ENCODE measurements at places on chromosomes 6 and 20.

DNA sequence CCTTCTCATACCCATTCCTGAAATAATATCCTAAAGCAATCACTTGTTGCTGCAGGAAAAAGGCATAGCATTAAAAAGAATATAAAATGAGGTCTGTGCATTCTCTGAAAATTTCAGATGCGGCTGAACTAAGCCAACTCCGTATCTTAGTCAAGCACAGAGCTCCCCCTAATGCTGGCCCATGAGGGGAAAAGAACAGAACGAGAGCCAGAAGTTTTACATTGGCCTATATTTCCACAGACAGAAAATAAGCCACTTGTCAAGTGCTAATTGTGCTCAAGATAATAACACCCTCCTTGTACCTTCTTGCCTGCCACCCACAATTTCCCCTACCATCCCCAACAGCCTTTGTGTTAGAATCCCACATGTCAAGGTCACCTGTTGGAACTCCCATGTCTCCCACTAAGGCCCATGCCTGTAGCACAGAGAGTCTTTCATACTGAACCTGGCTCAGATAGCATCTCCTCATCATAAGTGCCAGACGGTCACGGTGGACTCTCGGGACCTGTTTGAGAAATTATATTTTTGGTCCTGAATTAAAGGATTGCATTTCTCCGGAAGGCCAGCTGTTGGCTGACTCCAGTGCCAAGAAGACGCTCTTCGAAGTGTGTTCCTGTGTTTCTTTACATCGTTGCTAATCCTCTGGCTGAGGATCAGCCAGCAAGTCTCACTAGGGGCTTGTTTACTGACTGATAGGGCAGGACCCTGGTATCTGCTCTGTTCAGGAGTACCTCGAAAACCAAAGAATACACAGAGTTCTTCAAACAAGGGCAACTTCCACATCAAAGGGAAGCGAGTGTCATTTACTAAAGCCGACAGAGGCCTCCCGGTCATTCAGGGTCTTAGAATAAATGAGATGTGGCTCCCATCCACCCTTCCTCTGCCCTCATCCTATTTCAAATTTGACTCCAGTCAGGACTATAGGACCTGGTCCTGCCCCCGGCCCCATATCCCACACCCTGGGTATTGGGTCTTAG lies 183.4 kb upstream of the FBXL4 start:
- DNase-seq: no peak

GRCh38 chr20:63602321-63602720 lies 24.6 kb downstream of the GMEB2 start:
- DNase-seq: no peak

GRCh38 chr6:104940893-104941728 lies 15.8 kb upstream of the LIN28B start:
- DNase-seq: no peak

- no peak for DNase-seq
Measured at GRCh38 chr20:47603260-47603659, 101.6 kb downstream of the NCOA3 start.

GRCh38 chr6:2509711-2510110 lies 241.0 kb downstream of the MYLK4 start:
- no peak for DNase-seq

- DNase-seq: no peak
Measured at GRCh38 chr20:57656252-57656820, 36.1 kb upstream of the ZBP1 start.

DNA sequence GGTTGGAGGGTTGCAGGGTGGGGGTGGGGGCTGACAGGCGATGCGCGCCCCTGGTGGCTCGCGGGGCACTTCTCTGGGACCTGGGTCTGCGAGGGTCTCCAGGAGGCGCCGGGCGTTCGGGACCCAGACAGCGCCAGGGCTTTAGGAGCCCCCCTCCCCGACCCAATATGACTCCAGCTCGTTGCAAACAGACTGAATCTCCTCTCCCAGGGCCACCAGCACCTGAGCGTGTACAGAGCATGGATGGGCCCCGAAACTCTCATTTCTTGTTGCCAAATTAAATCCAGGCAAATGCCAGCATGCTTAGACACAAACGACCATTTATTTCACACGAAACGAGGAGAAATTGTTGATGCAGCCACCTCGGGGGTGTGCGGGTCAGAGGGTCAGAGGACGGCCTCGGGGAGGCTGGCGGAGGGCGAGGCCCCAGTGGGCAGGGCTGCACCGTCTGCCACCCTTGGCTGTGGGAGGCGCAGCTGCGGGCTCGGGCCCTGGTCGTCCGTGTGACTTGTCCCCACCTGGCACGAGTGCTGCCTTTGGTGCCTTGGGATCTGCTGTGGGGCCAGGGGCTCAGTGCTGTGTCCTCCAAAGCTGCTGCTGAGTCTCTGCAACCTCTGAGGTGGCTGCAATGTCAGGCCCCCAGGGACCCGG lies 20.9 kb upstream of the GATA5 start:
- DNase-seq: no peak

GRCh38 chr20:34998331-34998950 lies 42.8 kb downstream of the MYH7B start:
- no peak for DNase-seq

DNA sequence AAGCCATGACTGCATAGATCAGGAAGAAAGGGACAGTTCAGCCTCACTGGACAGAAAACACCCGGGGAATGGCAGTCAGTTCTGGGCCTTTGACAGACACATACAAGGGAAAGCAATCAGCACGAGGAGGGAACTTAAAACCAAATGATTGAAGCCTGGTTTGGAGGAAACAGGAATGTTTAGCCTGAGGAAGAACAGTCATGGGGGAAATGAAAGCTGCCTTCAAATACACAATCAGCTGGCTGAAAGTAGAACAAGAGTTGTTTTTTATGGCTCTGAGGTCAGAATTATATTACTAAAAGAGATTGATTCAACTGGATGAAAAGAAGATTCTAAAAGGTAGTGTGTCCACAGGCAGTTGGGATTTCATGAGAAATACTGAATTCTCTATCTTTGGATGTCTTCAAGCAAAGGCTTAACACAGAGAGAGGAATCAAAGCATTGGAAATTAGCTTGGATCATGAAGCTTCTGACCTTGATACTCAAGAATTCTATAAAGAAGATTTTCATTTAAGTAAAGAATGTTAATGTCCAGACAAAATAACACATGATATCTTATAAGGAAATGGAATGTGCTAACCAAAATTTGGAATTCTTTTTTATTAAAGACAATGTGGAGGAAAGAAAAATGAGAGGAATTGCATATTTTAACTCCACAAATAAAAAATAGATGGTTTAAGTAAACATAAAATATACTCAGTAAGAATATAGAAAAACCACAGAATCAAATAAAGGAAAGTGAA lies 216.6 kb downstream of the IBTK start:
- DNase-seq: no peak

- no peak for DNase-seq
Measured at GRCh38 chr20:1196634-1197033, 6.6 kb upstream of the C20orf202 start.

DNA sequence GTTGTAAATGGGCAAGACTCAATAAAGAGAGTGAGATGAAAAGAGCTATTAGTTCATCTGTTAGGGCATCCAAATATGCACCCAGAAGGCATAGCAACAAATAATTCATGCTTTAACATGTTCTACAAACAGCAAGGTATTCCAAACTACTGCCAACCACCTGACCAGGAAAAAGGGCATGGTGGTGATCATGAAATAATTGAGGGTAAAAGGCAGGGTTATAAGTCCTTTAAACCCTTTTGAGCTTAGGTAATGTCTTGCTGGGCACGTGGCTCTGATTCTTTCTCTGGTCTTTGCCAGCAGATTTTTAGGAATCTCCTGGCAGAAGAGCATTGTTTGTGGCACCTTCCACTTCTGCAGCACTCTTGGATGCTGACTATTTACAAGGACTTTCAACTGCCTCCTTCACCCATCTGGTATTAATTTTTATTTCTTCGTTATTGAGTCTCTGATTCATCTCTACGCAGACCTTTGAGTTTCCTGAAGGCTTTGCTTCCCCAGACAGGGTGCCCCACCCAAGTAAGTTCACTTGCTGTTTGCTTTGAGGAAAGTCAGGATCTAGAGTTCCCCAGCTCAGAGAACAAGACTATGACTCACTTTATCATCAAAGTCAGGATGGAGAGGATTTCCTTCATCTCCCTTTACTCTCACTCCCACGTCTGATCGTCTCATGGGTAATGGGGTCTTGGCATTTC lies 83.4 kb upstream of the NEDD9 start:
- peak; percentile 73 for DNase-seq

- no peak for DNase-seq
Measured at GRCh38 chr6:69696273-69696672, 100.5 kb downstream of the LMBRD1 start.

GRCh38 chr20:16393297-16393696 lies 180.0 kb downstream of the KIF16B start:
- DNase-seq: no peak

DNA sequence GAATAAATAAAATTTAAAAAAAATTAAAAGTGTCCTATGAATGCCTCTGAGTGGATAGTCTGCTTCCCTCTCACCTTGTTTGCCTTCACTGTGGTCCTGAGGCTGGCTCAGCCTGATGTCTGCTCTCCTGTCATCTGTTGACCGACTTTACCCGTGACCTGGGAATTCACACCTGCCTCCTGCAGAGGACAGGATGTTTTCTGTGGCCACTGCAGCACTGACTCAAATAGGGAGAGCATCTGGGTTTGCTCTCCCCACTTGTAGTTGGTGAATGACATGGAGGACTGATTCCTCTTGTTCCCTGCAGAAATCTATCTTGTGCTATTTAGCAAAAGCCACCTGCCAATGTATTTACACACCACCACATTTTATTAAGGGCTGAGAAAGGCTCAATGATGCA lies 52.4 kb upstream of the ERVFRD-1 start:
- no peak for DNase-seq

GRCh38 chr6:117545161-117545595 lies 57.1 kb downstream of the GOPC start:
- DNase-seq: no peak

DNA sequence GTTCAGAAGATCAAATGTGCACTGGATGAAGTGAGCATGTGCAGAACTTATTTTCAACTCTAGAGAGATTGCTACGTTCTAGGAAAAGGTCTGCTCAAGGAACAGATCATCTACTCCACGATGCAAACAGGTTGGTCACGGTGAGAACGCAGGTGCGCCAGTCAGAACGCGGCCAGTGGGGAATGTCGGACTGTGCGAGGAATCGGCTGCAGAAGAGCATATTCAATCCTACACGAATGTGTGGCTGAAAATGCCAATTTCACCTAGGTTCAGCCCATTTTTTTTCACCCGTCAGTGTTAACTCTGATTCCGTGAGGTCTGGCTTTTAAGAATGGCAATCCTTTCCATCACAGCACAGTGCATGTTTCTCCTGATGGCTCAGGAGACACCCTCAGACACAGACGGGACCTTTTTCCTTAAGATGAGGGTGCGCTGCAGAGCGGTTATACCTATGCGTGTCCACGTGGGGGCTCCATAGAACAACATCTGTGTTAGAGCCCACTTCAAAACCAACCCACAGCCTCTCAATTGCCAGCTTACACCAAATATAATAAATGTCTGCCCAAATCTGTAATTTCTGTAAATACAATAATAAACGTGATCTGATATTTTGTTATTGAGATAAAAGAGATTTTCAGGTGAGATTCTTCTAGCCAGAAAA lies 250.4 kb downstream of the FOXA2 start:
- DNase-seq: peak; percentile 14

DNA sequence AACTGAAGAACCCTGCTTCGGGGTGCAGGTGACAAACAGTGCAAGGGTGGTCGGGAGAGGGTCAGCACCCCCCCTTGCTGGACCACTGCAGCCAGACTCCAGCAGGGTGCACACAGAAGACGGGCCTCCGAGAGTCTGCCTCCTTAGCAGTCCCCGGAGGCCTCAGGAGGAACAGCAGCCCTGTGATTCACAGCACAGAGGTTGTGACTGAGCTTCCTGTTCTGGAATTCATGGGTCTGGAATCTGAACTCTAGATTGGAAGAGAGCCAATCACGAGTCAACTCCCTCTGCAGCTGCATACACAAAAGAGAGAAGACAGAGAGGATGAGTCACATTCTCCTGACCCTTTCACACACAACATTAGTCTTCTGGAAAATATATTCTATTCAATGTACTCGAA lies 249.0 kb upstream of the OPRM1 start:
- peak; percentile 91 for DNase-seq

DNA sequence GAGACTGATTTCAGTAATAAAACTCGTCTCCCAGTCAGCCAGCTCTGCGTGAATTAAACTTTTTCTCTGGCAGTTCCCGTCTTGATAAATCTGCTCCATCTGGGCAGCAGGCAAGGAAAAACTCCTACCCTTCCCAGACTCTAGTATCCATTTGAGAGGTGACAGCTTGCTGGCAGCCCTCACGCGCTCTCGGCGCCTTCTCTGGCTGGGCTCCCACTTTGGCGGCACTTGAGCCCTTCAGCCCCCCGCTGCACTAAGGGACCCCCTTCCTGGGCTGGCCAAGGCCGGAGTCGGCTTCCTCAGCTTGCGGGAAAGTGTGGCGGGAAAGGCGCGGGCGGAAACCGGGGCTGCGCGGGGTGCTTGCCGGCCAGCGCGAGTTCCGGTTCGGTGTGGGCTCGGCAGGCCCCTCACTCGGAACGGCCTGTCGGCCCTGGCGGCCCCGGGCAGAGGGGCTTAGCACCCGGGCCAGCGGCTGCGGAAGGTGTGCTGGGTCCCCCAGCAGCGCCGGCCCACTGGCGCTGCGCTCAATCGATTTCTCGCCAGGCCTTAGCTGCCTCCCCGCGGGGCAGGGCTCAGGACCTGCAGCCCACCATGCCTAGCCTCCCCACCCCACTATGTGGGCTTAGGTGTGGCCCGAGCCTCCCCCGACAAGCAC lies 21.8 kb upstream of the GMPR start:
- no peak for DNase-seq

GRCh38 chr20:33653900-33654596 lies 8.1 kb upstream of the C20orf144 start:
- DNase-seq: no peak

GRCh38 chr6:169978615-169979161 lies 227.3 kb downstream of the ERMARD start:
- no peak for DNase-seq

Data from glomerular endothelial cell (primary cell).